Kidney epithelial cell (primary cell): ENCODE measurements at places on chromosomes 16 and 17. TPM values are rescaled to one million over a fixed set of nuclear protein-coding genes. Genes with fewer than 3 reads are reported as not detected.

DNA sequence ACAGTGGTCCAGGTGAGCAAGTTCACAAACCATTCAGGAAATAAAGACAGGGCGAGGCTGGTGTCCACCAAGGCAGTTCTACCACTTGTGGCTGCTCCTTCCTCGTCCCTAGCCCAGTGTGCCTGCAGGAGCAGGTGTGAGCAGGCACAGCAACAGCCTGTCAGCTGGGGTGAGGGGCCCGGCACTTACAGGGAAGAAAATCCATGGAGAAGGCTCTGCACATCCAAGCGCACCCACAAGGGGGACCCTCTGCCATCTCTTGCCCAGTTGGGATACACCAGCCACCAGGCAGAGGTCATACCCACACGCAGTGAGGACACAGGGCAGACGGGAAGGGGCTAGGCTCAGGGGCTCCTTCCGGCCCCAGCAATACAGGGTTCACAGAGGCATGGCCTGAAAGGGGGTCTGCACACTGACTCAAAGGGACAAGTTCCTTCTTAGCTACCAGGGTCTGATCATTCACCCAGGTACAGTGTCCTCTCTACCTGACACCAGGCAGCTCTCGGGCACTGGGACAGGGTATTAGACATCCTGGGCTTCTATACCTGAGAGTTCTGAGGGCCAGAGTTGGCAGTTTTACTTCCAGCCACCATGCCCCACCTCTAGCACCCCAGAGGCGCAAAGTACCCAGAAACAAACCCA is 27.0 kb downstream of the CDIP1 start:
- no peak for DNase-seq

GRCh38 chr17:60888812-60889709 is 211.4 kb downstream of the BCAS3 start:
- DNase-seq = no peak

GRCh38 chr17:36926701-36927100 is 10.6 kb upstream of the LHX1 start:
- DNase-seq = no peak

The CCL11 gene
- not detected in 2 replicates for total RNA-seq

The TMEM186 gene
- total RNA-seq = 9.4 and 10.9 TPM in 2 replicates
